Stimulated activated CD8-positive, alpha-beta memory T cell treated with anti-CD3 and anti-CD28 coated beads, Interleukin-15, amount 100 ng/mL, for 4 hours (primary cell): ENCODE measurements at places on chromosomes 7 and 10.

- DNase-seq, result no peak
These were observed 214.5 kb downstream of the ETV1 start for GRCh38 chr7:13774976-13775375.

- peak; percentile 79 for DNase-seq
These were observed at the start of gene VIM for GRCh38 chr10:17228091-17229015. Gene VIM, plus strand, starts transcription at chr10:17228241. Its CDS starts 1,182 bp downstream, at chr10:17229423.

DNA sequence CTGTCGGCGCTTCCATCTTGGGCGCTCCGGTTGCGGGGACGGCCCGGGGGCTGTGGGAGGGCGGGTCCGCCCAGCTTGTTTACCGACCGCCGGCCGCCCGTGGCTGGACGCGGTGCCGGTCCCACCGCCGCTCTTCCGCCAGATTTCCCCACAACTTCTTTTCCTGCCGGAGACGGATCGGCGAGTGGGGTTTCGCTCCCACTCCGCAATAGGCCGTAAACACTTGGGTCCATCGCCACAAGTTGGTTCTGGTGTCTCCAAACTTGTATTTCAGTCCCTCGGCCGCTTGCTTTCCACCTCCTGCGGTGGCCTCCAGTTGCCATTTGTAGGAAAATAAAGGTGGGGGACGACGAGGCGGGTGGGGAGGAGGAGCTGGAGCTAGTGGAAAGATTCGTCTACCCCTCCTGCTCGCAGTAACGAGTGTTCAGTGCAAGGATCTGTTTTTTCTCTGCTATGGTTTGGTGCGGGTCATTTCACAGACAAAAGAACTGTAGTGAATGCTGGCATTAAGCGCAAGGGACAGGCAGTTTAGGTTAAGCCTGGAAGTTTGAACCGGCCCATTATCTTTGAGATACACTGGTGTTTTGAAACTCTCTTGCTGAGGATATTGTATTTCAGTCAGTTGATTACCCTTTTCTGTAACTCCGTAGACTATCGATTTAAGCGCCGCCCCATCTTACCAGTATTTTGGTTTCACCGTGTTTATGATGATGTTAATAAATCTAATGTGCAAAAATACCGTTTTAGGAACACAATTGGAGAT is 24.3 kb upstream of the ZRANB1 start:
- peak; percentile 5 for DNase-seq

GRCh38 chr7:117188949-117189592 is 133.8 kb downstream of the WNT2 start:
- DNase-seq, result no peak

GRCh38 chr10:3525832-3526449 is 259.1 kb downstream of the KLF6 start:
- DNase-seq, result no peak

- no peak for DNase-seq
These were observed 69.0 kb downstream of the CREB3L2 start for GRCh38 chr7:137932881-137933269.

DNA sequence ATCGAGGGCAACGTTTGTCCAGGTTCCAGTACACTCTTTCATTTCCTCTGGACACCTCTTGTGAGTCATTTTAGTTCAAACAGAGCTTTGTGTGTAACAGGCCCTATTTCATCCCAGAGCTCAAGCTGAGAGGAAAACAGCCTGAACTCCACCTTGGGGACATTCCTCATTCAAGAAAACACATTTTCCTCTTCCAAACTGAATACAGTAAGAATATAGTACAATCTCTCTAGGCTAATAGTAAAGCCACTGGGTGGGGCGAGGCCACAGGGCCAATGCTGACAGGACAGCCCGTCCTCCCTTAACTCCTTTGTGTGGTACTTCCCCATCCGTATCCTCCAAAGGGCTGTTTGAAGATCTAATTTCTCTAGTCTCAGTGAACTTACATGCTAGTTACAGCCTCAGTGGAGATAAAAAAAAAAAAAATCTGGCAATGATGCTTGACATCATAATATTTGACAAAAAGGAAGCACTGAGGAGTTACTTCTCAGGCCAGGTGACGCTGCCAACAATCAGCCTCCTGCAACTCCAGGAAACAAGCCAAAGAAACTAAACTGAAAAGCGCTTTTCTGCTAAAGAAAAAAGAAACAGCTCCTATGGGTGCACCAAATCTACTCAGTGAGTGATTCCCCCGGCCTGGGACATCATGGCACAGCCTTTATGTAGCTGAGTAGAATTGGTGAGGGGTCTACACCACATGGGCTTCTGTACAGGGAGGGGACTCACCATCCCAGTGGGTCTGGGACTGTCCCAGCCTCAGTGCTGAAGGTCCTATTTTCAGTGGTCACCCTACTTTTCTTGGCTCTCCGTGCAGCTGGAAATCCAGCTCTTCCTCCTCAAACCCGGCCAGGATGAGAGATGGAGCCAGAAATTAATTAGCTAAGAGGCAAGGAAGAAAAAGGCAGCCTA is 238.2 kb upstream of the NEBL start:
- no peak for DNase-seq

- DNase-seq, result no peak
These were observed 24.1 kb upstream of the FFAR4 start for GRCh38 chr10:93542358-93542791.

DNA sequence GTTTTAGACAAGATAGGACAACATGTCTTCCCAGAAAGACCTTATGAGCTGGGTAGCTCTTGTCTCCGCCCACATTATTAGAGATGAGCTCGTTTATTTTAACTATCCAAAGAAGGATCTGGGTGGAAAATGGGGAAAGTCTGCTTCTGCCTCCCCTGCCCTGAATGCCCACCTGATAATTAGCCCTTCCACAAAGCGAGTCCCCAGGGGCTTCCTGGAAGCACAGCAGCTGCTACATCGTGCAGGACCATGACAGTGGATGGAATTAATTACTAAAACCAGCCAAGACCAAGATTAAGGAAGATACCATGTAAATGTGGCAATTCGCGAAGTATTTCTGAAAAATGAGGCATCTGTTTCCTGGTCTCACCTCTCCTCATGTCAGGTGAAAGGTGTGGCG is 374.4 kb downstream of the PAXIP1 start:
- no peak for DNase-seq

DNA sequence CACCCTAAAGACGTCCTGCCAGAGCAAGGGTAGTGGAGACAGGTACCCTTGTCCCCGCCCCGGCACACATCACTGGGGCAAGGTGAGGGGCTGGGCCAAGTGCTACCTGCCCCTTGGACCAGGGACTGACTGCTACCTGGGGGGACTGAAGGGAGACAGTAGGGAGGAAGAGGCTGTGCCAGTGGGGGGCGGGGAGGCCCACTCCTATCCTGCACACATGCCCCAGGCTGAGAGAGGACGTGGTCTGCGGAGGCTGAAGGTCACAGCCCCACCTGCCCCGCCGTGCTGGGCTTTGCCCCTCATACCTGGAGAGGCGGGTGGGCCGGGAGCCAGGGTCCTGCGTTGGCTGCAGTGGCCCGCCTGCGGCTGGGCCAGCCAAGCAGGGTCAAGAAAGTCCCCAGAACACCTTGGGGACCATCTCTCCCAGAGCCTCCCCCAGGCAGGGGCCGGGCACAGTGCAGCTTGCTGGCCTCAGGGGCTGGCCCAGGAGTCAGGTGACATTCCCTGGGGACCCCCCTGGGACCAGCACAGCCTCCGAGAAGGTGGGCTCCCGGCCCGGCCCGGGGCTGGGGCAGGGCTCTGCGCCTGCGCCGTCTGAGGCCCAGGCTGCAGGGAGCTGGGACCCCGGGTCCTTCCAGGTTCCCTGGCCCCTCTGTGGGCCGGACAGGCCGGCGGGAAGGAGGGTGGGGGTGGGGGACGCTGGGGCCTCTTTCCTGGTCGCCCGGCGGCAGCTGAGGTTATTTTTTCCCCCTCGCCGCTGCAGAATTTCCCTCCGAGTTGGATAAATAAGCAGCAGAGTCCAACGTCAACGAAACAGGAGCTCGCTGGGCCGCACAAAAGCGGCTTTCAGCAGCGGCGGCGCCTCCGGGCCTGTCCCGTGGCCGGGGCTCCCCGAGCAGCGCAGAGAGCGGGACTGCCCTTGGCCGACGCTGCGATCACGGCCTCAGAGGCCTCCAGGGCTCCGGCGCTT is 9.8 kb upstream of the FZD9 start:
- no peak for DNase-seq

GRCh38 chr7:134828361-134828760 is 48.9 kb downstream of the CALD1 start:
- DNase-seq, result no peak

DNA sequence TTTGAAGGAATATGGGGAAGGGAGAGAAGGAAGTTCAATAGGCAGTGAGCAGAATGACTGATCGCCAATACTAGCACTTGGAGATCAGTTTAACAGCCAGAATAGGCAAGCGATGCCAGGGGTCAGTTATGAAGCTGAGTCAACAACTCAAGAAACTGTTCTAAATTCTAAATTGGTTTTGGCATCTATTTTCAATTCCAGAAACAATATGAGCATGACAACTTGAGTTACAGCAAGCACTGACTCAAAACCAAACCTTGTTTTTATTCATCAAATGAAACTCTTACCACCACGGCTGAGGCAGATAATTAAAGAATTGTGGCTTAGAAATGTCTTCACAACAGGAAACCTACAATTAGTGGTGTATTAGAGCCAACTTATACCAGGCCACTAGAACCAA is 180.5 kb upstream of the ASAH2 start:
- DNase-seq, result no peak

DNA sequence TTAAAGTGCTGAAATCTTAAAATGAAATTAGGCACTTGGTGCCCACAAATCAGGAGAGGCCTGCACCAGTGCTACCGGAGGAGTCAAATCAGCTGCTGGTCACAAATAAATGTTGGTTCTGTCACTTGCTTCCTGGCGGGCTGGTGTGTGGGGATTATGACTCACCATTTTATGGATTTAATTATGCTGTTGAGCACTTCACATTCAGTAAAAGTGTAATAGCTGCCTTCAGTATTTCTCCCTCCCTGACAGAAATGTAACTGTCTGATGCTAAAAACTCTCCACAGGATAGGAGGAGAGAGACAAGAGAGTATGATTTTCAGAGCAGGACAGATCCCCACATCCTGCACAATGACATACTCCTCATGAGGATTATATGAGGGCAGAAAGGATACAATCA is 186.0 kb downstream of the JAZF1 start:
- DNase-seq, result no peak

DNA sequence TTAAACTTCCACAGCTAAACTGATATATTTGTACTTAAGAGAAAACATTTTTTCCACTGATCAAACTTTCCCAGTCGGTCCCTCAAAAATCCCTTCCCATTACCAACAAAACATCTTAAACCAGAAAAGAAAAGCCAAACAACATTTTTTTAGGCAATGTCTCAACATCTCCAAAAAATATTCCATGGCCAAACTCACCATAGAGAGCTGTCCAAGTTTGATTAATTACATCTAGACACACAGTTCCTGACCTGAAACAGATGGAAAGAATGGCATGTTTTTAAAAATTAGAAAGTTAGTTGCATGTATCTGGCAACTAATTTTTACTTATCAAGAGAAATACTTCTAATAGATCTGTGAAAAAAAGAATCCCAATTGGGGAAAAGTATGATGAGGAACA is 95.4 kb downstream of the UBE2H start:
- DNase-seq, result no peak

- DNase-seq, result no peak
These were observed 27.6 kb upstream of the MKLN1 start for GRCh38 chr7:131300078-131300477.

- peak; percentile 62 for DNase-seq
These were observed at the start of gene STX1A for GRCh38 chr7:73718905-73719805. Gene STX1A, minus strand, starts transcription at chr7:73719669. Its CDS starts 38 bp downstream, at chr7:73719631.
